Retina (tissue), 1 donor: ENCODE measurements at places on chromosomes 2 and 18.
A peak's percentile ranks its signal among the peaks of the same experiment; 100 is the strongest.

GRCh38 chr2:167761465-167762136, 485.8 kb downstream of the STK39 start:
- no peak for DNase-seq

GRCh38 chr18:75545189-75545588, 117.7 kb upstream of the SMIM21 start:
- no peak for DNase-seq

- DNase-seq, result no peak
Observed at GRCh38 chr2:126802316-126802715, 96.4 kb upstream of the TEX51 start.

DNA sequence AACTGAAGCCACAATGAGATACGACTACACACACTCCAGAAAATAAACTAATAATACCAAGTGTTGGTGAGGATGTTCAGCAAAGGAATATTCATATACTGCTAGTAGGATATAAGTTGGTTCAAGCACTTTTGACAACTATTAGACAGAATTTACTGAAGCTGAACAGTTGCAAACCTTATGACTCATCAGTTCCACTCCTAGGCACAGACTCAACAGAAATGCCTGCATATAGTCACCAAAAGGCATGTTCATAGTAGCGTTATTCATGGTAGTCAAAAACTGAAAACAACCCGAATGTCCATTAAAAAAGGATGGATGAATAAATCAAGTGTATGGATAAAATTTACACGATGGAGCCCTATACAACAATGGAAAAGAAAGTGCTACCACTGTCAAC, 232.0 kb downstream of the ANAPC1 start:
- no peak for DNase-seq

- peak; percentile 60 for DNase-seq
Observed at GRCh38 chr2:132645722-132646539, 24.1 kb downstream of the LYPD1 start.

DNA sequence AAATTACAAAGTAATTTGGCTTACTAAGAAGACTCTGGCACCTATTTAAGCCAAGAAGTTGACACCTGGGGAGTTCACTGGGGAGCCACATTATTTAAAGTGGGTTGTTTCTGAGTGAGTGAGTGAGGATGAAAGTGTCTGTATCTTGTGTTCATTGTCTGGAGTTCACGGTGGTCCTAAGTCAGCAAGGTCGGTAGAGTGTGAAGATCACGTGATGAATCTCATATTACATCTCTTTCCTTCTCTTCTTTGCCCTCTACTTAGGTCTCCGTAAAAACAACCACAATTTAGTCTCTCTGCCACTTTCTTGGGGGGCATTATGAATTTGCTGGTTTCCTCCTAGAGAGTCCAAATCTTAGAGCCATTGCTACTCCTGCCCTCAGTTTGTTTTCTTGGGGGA, 67.8 kb downstream of the DIS3L2 start:
- DNase-seq, result no peak

DNA sequence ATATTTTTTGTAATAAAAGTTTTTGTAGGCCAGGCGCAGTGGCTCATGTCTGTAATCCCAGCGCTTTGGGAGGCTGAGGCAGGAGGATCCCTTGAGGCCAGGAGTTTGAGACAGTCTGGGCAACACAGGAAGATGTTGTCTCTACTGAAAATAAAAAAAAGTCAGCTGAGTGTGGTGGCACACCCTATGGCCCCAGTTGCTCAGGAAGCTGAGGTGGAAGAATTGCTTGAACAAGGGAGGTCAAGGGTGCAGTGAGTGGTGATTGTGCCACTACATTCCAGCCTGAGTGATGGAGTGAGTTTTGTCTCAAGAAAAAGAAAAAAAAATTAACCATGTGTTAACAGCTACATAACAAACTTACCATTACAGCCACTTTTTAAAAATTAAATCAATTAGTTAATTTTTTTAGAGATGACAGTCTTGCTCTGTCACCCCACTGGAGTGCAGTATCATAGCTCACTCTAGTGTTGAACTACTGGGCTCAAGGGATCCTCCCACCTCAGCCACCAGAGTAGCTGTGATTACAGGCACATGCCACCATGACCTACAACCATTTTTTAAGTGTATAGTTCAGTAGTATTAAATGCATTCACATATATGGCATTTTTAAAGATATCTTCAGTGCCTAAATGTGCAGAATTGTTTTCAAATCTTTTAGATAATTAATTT, 67.2 kb upstream of the ACYP2 start:
- DNase-seq, result no peak

- no peak for DNase-seq
Observed at GRCh38 chr18:41767960-41768359, 187.1 kb upstream of the PIK3C3 start.

DNA sequence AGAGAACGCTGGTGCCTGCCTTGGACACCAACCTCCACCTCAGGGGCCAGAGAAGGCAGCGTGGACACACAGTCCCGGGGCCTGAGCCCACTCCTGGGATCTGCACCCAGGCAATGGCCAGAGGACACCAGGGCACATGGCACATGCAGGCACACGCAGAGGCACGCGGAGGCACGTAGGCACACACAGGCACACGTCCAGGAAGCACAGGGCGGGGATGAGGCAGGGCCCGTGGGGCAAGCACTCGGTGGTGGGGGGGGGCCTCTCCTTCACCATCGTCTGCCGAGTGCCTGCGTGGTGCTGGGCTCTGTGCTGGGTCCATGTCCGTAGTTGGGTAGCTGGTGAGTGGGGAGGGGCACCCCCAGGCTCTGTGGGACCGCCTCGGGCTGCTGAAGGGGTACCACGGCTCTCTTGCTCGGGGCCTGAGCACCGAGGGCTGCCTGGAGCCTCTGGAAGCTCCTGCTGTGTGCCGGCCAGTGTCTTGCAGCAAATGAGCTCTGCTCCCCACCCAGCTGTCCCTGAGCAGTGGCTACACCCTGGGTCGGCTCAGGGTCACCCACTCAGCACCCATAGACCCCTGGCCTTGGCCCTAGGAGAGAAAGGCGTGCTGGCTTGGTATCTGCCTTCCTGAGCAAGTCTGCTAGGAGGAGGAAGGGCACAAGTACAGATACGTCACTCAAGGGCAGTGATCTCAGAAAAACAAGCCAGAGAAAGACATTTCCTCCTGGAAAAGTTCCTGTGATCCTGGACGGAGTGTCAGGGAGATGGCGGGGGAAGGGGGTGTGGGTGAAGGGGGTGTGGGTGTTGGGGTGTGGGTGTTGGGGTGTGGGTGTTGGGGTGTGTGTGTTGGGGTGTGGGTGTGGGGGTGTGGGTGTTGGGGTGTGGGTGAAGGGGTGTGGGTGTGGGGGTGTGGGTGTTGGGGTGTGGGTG, 26.4 kb downstream of the RTP5 start:
- peak; percentile 55 for DNase-seq

GRCh38 chr2:25514043-25514637, 159.2 kb downstream of the DTNB start:
- DNase-seq, result no peak

DNA sequence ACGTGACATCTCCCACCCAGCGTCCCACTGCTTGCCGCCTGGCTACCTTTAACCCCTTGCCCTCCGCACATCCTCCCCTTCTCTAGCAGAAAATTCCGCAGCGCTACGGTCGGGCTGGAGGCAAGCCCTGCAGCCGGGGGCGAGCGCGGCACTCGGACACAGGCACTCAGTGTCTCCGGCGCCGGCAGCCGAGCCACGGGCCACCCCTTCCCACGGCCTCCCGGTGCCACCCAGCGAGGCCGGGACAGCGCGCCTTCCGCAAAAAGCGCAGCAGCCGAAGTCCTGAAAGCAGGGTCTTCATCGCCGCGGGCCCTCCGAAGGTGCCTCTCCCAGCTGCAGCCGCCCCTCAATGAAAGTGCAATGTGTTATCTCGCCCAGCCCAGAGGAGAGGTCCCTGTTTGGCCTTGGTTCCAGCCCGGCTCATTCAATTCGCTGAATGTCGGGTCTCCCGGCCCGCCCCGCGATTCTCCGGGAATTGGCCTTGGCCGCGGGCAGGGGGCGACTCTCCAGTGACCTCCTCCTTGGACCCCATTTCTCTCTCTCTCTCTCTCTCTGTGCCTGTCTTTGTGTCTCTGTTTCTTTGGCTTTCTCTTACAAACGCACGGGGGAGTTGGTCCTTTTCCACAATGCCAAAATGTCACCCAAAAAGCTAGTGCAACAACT, 1.1 kb downstream of the DLGAP1 start:
- peak; percentile 84 for DNase-seq

DNA sequence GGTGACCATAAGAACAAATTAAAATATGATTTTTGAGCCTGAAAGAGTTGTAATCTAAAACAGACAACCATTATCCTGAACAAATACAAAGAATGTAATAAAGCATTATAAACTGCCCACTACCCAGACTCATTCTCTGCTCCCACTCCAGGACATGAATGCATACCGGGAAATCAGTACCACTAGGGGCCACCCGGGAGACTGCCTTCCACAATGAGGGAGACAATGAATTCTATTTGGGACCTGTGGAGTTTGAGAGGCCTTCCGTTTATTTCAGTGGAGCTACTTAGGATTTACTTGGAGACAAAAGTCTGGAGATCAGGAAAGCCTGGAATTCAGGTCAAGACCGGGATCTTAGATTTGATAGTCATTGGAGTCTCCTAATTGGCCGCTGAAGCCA, 50.0 kb downstream of the NAB1 start:
- no peak for DNase-seq
